Progenitor cell of endocrine pancreas (in vitro differentiated cells): ENCODE measurements at places on chromosomes 13 and 19.
A peak's percentile ranks its signal among the peaks of the same experiment; 100 is the strongest.

DNA sequence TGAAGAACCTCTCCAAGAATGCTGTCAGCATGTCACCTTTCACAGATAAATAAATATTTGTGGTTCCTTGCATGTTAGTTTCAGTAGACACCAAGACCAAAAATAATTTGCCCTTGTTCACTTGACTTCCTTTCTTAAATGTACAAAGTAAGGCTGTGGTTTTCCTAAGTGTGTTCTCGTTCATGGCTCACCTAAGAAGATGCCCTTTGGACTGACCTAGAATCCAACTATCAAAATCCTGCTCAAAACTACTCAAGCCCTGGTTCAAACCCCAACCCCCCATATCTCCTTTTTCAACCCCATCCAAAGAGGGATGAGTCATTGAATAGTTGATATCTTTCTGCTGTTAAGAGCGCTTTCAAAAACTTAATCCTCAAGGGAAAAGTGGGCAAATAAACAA lies 247.8 kb upstream of the ZNF507 start:
- no peak overlapping the region for H3K4me3 ChIP-seq
- peaks cover 4% of the 10 kb centered on the region for H3K4me1 ChIP-seq
- no peak for DNase-seq
- H3K36me3 ChIP-seq: peaks cover 9% of the 10 kb centered on the region
- H3K27me3 ChIP-seq: peaks cover 3% of the 10 kb centered on the region
- H3K27ac ChIP-seq: no peak overlapping the region

DNA sequence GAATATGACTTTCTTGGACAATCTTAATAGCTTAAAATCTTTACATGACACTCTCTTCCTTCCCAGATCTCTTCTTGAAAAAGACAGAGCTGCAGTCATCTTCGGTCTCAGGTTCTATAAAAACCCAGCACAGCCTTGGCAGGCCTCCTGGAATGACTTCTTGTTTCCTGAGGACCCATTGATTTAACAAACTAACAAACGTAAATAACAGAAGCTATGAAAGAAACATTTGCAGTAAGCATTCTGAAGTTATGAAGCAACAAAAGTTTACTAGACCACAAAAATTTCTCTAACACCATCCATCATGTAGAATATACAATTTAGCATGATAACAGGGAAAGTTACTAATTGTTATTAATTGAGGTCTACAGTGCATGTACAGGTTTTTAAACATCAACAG lies 62.8 kb upstream of the STARD13 start:
- no peak overlapping the region for H3K4me3 ChIP-seq
- peaks cover 70% of the 10 kb centered on the region for H3K27me3 ChIP-seq
- H3K4me1 ChIP-seq: peaks cover 5% of the 10 kb centered on the region
- H3K27ac ChIP-seq: no peak overlapping the region

DNA sequence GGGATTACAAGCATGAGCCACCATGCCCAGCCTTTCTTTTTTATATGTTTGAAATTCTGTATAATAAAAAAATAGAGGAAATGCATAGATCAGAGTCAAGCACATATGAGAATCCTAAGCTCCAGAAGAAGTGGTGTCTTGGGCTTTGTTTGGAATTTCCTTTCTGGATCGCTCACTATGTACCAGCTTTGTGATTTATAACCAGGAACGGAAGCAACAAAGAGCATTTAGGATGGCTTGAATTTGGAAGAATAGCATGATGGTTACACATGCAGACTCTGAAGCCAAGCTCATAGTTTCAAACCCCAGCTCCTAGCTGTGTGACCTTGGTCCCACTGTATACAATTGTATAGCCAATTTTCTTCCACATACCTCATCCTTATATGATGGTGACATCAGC lies 28.0 kb upstream of the SLC15A1 start:
- H3K4me1 ChIP-seq: no peaks in the 10 kb centered on the region
- H3K4me3 ChIP-seq: no peak overlapping the region
- no peak overlapping the region for H3K27ac ChIP-seq
- H3K36me3 ChIP-seq: no peaks in the 10 kb centered on the region

- H3K27ac ChIP-seq: no peak overlapping the region
- no peak overlapping the region for H3K4me3 ChIP-seq
- peaks cover 3% of the 10 kb centered on the region for H3K36me3 ChIP-seq
These were observed 18.3 kb downstream of the GPC6 start for GRCh38 chr13:93244918-93245280.

DNA sequence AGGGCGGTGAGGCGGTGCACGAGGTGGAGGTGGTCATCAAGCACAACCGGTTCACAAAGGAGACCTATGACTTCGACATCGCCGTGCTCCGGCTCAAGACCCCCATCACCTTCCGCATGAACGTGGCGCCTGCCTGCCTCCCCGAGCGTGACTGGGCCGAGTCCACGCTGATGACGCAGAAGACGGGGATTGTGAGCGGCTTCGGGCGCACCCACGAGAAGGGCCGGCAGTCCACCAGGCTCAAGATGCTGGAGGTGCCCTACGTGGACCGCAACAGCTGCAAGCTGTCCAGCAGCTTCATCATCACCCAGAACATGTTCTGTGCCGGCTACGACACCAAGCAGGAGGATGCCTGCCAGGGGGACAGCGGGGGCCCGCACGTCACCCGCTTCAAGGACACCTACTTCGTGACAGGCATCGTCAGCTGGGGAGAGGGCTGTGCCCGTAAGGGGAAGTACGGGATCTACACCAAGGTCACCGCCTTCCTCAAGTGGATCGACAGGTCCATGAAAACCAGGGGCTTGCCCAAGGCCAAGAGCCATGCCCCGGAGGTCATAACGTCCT lies 9.4 kb upstream of the PROZ start:
- no peak for DNase-seq
- H3K4me3 ChIP-seq: no peak overlapping the region
- no peak overlapping the region for H3K27ac ChIP-seq
- H3K27me3 ChIP-seq: peaks cover 23% of the 10 kb centered on the region
- peaks cover 2% of the 10 kb centered on the region for H3K36me3 ChIP-seq

DNA sequence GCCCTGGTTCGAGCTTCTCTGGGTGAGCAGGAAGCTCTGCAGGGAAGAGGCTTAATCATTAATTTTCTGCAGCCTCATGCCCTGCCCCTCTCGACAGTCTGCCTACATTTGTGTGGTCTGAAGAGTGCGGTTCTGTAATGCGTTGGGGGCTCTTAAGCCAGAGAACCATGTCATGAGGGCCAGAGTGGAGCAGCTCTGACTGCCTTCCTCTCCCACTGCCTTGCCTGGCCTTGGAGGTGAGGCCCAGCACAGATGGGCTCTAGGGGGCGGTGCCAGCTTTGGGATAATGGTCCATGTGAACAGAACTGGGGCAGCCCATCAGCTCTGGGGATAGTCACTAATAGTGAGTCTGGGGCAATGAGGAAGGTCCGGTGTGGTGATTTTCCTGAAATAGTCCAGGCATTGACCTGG lies 5.7 kb downstream of the FGF9 start:
- peaks cover 13% of the 10 kb centered on the region for H3K27me3 ChIP-seq
- peak overlapping the region; percentile 74 for H3K4me3 ChIP-seq
- H3K27ac ChIP-seq: peak overlapping the region; percentile 7

- H3K4me3 ChIP-seq: no peak overlapping the region
- no peaks in the 10 kb centered on the region for H3K4me1 ChIP-seq
- no peak overlapping the region for H3K27ac ChIP-seq
- H3K27me3 ChIP-seq: no peaks in the 10 kb centered on the region
- DNase-seq: no peak
These were observed 8.8 kb upstream of the F7 start for GRCh38 chr13:113096745-113097305.
